NCI-H1092 treated with DMSO at 0.1 percent for 48 hours (cell line): ENCODE measurements at places on chromosomes 11 and 22.
A peak's percentile ranks its signal among the peaks of the same experiment; 100 is the strongest.

DNA sequence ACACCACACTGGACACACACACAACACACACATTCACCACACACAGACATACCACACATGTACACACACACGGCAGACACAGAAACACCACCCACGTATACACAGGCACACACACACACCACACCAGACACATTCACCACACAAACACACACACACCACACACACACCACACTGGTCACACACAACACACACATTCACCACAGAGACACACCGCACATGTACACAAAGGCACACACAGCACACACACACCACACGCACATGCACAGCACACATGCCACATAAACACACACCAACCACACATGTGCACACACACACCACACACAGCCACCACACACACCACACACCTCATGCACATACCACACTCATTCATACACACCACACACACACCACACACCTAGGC is 84.2 kb upstream of the PRR5 start:
- no peak for DNase-seq

- DNase-seq, result no peak
Observed at GRCh38 chr22:37148742-37149665, 712 bp downstream of the IL2RB start.

DNA sequence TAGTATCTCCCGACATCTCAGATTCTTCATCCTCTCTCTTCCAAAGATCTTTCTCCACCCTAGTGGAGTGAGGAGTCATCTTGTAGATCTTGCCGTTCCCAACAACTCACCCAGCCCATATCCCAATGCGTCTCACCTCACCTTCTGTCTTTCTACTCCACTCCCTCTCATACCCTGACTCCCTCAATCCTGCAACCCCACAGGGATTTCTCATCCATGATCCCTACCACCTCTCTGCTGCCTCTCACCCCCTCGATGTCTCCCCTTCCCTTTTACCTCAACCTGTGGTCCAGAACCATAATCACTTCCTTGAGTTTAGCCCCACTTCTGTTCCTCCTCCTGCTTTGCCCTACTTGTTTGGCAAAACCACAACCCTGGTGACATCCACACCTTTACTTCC is 41.7 kb downstream of the OTOG start:
- DNase-seq, result no peak

DNA sequence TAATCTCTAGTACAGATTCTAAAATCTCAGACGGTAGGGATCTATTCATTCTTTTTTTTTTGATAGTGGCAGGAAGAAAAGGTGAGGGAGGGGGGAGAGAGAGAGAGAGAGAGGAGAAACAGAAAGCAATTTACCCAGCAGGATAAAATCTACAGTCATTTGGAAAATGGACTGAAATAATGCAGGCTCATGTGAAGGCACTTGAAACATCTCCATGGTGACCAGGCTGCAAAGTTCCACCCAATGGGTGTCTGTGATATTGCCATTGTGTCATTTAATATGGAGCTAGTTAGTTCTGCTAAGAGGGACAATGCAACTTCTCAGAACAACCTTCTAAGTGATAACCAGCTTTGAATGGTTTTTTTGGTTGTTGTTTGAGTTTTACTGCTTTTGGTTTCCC is 165.2 kb upstream of the RAG2 start:
- no peak for DNase-seq

GRCh38 chr11:126630488-126630887 is 275.0 kb downstream of the ST3GAL4 start:
- DNase-seq, result no peak

- no peak for DNase-seq
Observed at GRCh38 chr11:76008474-76008873, 193.5 kb downstream of the UVRAG start.

- no peak for DNase-seq
Observed at GRCh38 chr11:76379807-76380158, 1.1 kb downstream of the THAP12 start.

DNA sequence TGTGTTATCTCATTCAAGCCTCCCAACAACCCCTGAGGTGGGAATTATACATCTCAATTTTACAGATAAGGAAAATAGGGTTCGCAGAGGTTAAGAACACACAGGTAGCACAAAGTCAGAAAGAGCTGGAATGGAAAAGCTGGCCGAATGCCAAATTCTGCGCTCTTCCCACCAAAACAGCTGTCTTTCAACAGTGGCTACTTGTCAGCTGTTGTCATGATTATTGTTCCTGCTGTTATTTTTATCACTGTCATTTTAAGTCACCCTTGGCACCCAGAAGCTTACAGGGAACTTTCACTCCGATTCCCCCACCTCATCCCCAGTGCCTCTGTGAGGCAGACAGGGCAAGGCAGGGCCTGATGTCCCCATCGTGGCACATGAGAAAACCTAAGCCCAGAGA is 74.5 kb upstream of the CSNK2A3 start:
- no peak for DNase-seq

DNA sequence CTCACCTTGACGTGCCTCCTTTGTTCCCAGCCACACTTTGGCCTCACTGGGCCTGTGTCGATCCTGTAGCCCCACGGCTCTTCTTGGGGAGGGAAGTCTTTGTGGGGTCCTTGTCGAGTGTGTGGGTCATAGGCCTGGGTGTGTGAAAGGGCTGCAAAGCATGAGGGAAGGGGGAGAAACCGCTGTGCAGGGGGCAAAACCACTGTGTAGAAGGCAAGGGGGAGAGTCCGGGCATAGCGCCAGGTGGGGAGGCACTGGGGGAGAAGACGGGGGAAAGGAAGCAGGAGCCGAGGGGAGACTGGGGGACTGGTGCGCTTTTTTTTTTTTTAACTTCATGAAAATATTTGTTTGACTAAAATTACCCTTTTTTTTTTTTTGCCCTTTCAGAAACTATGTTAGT is 65.1 kb upstream of the RASD2 start:
- DNase-seq, result peak; percentile 33

GRCh38 chr11:17778956-17779860 is 44.6 kb downstream of the KCNC1 start:
- DNase-seq, result no peak

GRCh38 chr11:86134580-86135318 is 65.9 kb upstream of the PICALM start:
- DNase-seq, result no peak

DNA sequence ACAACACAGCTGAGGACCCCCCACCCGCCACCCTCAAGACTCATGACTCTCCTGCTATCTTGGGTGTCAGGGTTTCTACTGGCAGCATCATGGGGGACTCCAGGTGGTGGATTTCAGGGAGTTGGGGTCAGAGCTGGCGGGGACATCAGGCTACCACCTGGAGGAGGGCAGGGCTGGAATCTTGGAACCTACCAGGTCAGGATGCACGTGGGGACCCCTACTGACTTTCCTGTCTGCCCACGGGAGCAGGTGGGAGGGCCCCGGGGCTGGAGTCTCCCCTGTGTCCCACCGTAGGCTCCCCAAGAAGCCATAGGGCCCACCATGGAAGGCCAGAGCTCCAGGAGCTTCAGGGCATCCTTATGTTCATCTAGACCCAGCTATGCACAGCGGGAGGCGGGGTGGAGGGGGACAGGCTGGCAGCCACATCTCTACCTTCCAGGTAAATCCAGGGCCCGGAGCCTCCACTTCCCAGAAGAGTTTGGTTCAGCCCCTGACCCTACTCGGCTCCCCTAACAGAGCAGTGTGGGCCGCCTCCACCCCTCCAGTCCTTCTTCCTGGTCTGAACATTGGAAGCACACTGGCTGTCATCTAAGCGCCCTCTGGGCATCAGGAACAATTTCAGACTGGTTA is 10.0 kb downstream of the SLC37A2 start:
- DNase-seq, result no peak

- no peak for DNase-seq
Observed at GRCh38 chr11:112809429-112809828, 151.8 kb upstream of the NCAM1 start.

- DNase-seq, result peak; percentile 79
Observed at GRCh38 chr11:116427337-116427902, 345.4 kb downstream of the BUD13 start.

DNA sequence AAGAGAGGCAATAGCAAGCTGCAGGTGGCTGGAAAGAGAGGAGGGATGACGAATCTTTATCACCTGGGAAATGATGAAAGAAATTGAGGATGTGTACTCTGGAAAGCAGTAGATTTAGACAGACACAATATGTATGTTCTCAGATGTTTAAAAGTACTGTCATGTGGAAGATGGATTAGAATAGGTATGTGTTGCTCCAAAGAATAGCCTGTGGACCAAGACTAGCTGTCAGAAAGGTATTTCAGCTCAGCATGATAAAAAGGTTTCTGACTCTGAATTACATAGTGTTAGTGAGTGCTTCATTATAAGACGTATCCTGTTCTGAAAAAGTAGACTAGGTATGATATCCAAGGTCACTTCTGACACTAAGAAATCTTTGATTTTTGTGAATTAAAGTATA is 322.4 kb downstream of the CNTN5 start:
- DNase-seq, result no peak

DNA sequence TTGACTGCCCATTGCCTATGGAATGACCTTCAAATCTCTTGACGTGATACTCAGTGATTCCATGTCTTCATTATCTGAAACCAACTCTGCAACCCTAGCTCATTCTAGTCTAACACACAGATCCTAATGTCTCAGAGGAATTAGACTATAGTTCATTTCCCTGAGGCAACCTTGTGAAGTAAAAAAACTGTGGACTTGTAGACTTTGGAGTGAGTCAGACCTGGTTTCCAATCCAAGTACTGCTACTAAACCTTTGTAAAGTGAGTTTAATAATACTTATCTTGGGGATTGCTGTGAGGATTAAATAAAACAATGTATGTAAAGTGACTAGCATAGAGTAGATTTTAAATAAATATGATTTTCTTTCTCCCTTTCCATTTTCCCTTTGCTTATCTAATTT is 226.1 kb downstream of the BLID start:
- DNase-seq, result no peak

DNA sequence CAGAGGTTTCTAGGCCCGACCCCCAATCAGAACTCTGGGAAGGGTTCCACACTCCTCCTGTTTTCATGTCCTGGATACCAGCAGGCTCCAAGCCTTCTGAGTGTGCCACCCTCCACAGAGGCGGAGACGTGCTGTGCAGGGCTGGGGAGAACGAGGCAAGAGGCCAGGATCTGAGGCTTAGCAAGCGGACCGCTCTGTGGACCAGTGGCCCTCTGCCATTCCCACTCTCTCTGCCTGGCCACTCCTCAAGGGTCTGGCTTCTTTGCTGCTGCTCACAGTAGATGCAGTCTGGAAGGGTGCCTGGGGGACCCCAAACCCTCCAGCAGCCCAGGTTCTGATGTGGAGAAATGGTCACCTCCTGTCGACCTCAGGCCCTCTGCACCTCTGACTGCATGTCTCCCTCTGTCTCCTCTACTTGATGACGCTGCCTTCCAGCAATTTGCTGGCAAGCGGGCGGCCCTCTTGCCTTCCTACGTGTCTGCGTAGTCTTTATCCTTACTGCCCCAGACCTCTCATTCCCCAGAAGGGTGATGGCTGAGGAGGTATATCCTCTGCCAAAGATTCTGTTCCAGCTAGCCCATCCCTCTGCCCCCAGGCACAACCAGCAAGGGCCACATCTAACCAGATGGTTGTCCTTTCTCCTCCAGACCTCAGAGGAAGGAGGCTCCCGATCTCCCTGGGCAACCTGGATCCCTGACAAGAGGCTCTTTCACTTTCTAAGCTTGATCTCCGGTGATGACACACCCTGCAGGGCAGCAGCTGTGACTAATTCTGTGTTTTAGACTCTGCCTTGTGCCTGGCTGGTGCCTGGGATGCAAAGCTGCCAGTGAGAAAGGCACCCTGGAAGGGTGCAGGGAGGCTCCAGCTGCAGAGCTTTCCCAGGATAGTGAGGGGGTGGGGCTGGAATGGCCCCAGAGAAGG is 87.3 kb downstream of the NAT10 start:
- DNase-seq, result no peak

GRCh38 chr22:24002851-24003250 is 2.4 kb downstream of the GSTT4 start:
- DNase-seq, result no peak

DNA sequence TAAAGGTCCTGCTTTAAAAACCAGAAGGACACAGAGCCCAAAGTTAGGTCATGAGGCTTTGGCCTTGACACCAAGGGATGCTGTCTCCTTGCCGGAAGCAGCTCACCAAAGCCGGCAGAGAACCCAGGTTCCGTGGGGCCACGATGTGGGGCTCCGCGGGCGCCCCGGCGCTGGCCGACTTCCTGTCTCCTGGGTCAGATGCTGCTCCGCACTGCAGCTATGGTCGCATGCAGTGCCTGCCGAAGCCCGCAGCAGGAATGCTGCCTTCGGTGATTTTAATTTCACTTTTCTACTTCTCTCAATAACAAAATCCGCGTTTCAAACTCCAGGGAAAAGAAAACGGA is 454 bp upstream of the OTUB1 start:
- DNase-seq, result no peak

DNA sequence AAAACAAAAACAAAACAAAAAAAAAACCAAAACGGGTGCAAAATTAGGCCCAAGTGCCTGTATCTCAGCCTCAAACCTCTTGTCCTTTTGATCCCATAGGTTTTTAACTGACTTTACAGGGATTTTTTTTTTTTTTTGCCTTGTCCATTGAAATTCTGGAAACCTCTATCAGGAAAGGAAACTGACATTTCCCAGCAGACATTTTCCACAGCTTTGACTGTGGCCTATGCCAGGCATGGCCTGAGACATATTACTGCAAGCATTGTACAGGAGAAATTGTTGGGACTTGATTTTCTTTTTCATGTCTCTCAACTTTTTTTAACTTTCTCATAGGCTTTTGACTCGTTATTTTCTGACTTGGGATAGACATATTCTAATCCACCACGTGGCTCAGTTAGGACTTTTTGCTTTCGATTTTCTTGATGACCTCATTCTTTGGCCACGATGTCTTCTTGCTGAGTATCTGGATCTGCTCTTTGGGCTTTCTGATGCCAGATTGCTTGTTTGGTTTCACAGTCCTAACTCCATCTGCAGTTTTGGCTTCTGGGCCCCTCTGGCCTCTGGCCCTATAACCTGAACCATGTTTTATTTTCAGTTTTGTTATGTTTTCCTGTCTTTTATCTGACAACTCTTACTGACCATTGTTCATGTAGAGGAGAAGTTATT is 336.1 kb upstream of the C11orf87 start:
- no peak for DNase-seq

- no peak for DNase-seq
Observed at GRCh38 chr11:69135420-69136363, 20.0 kb upstream of the SMIM38 start.

DNA sequence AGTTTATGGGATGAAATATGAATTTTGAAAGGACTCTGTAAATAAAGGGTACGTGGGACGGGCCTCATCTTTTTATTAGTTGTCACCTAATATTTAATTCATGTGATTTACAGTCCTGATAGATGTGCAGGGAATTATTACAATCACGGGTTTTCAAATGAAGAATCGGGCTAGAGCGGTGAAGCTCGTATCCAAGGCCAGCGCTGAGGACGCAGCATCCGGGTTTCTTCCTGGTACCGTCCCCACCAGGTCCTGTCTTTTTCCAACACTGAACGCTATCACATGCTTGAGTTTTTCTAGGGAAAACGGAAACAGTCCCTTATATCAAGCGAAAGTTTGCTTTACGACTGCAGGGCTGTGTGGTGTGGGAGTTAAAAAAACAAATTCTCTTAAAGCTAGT is 787 bp downstream of the SMDT1 start:
- DNase-seq, result peak; percentile 66
